K562 (cell line): ENCODE measurements at places on chromosomes 1 and 21.
A peak's percentile ranks its signal among the peaks of the same experiment; 100 is the strongest.

DNA sequence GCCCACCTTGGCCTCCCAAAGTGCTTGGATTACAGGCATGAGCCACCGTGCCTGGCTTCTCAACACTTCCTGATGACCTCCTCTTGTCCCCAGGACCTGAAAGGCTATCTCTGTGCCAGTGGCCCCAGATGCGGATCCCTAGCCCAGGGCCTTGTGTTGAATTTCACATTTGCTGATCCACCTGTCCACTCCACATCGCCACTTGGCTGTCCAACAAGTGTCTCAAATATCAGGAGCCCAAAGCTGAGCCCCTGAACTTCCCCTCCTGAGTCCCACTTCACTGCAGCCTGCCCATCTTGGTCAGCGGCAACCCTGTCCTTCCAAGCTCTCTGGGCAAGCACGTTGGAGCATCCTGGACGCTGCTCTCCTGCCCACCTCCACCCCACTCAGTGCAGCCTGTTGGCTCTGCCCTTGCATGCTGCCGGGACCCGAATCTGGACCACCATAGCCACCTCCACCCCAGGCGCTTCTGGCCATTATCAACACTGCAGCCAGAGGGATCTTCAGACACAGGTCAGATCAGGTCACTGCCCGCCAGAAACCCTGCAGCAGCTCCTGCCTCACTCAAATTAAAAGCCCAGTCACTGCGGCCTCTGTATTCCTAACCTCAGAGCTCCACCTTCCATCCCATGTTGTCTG lies 352.5 kb upstream of the VAMP3 start:
- no peak for DNase-seq

DNA sequence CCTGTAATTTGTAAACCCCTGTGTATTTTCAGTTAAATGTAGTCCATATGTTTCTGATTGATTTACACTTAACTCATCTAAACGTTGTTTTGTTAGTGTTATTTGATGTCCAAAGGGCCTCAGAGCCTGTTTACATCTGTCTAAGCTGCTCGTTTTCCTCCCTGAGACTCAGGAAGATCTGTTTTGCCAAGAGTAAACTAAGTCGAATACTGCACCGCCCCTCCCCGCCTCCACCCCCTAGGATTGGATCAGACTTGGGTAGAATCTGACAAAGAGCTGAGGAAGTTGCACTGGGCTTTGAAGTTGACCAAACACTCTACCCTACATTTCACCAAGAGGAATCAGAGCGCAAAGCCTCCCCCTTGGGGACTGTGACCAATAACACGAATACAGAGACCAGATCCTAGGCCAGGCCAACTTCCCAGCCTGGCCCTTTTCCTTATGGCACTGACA lies 206.9 kb upstream of the LMO4 start:
- DNase-seq = no peak

GRCh38 chr1:95233319-95233736 lies 682 bp upstream of the RWDD3 start:
- DNase-seq = no peak

- DNase-seq = peak; percentile 96
These were observed at the start of gene GOLPH3L for GRCh38 chr1:150696995-150697927. Gene GOLPH3L, minus strand, starts transcription at chr1:150697154. Its CDS starts 2,316 bp downstream, at chr1:150694838.

DNA sequence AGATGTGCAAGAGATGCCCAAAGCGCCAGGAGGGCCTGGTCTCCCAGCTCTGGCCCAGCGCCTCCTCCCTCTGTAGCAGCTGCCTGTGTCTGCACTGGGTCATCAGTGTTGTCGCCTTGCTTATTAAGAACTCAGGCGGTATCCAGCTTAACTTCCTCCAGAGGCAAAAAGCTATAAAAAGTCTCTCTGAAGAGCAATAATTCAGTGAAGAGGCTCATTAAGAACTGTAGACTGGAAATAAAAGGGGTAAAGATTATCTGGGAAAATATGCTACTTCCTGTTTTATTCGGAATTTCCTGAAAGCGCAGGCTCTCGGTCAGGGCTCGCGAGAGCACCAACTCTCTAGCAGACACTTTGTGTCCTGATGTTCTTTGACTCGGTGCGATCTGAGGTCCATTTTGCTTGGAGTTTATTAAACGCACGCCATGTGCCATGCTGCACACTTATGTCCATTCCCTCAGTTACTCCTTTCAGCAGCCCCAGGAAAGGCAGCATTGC lies 70.4 kb downstream of the MRPS6 start:
- no peak for DNase-seq

GRCh38 chr1:240475832-240476231 lies 136.1 kb downstream of the GREM2 start:
- no peak for DNase-seq

DNA sequence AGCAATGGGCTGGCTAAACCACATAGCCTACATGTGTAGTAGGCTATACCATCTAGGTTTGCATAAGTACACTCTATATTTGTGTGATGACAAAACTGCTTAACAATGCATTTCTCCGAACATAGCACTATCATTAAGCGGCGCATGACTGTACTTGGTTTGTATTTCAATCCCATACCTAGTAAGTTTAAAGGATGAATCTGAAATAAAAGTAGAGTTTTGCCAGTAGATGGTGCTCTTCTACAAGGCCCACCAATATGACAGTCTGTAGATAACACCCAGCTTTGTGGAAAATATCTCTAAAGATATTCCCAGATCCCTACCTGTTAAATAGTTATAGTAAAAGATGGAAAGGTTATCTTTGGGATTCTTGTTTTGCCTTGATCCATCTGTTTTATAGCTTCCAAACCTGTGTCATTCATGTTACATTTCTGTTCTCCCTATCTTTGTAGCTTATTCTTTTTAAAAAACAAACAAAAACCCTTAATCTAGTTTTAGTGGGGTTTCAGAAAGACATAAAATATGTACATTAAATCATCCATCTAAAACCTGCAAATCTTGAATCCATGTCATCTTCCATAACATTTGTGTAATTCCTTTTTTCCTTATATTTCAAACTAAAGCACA lies 33.9 kb upstream of the ASPM start:
- DNase-seq = peak; percentile 44

GRCh38 chr1:10738061-10739058 lies 58.1 kb downstream of the CASZ1 start:
- DNase-seq = no peak

DNA sequence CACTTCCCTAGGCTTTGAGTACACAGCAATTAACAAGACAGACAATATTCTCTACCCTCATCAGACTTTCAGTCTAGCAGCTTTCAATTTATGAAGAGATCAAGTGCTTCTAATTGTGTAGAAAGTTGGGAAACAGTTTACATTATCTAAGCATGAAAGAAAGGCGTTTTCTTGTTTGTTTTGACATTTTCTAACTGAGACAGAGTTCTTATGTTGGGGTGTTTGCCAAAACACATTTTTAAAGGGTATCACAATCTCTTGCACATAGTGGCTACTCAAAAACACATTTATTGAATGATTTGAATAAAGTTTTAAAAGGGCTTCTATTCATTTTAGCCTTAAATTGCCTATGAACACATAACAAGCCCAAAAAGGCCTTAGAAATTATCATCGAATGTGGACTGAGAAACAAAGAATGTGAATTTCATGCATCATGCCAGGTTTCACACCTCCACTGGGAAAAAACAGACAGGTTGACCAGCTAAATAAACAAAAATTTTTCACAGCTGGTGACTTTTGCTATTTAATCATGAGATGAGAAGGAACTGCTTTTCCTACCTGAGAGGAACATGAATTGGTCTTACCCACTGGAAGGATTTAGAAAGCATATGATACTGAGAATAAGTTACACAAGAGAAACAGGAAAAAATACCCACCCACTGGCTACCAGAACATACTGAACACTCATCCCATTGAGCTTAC lies 394.5 kb upstream of the PKN2 start:
- DNase-seq = no peak

DNA sequence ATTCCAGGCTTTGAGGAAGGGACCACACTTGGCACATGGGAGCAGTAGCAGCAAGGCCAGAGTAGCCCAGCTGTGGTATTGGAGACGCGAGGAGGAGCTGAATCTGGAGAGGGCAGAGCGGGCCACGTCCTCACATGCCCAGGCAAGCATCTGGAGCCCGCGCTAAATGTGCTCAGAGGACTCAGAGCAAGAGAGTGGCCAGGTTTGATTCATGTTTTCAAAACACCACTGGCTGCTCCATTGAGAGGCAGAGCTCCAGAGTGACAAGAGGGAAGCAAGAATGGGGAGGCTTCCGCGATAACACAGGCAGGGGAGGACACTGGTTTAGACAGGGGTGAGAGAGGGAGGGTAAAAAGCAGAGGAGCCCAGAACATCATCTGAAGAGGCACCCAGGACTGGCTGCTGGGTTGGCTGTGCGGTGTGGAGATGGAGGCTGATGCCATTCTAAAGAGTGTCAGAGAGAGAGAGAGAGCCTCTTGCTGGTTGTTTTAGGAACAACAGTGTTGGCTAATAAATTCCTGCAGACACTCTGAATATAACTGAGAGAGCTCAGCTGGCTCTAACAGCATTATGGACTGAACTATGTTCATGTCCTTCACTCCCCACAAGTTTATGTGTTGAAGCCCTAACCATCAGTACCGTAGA lies 32.3 kb downstream of the RCAN1 start:
- peak; percentile 31 for DNase-seq

DNA sequence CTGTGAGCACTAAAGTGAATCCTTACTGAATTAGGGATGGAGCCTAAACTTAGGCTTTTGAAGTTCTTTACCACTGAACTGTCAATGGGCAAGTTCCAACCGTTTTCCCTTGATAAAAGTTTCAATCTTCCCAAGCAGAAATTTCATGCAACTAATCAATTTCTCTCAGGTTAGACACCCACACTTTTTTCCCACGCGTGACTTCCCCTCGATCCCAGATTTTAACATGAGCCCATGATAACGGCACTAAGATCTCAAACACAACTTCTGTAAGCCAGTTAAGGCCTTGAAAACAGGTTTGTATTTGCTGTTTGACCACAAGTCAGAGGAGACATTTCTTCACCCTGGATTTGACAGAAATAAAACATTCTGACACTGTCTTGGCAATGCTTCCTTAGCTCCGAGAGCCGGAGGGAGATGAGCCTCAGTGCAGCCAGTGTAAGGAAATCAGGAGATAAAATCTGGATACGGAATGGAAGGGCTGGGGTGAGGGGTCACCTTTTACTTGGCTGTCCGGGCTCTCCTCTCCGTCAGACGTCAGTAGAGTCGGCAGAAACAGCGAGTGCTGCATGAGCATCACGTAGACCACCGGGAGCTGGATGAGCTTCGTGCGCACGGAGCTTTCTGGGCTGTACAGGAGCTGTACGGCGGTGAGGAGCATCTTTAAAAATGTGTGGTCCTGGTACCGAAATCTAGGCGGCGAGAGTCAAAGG lies 39.7 kb downstream of the MRAP start:
- DNase-seq = no peak

GRCh38 chr21:33763582-33763899 lies 121.2 kb downstream of the ITSN1 start:
- no peak for DNase-seq

GRCh38 chr1:7557301-7557891 lies 213.7 kb upstream of the VAMP3 start:
- DNase-seq = no peak

DNA sequence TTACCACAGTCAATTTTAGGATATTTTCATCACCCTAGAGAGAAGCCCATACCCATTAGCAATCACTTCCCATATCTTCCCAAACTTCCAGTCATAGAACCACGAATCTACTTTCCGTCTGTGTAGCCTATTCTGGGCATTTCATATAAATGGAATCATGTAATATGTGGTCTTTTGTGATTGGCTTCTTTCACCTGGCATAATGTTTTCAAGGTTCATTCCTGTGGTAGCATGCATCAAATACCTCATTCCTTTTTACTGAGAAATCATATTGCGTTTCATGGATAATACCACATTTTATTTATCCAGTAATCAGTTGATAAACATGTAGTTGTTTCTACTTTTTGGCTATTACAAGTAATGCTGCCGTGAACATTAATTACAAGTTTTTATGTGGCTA lies 21.5 kb downstream of the DESI2 start:
- DNase-seq = no peak

- no peak for DNase-seq
These were observed 31.1 kb upstream of the PEX10 start for GRCh38 chr1:2443277-2444137.

DNA sequence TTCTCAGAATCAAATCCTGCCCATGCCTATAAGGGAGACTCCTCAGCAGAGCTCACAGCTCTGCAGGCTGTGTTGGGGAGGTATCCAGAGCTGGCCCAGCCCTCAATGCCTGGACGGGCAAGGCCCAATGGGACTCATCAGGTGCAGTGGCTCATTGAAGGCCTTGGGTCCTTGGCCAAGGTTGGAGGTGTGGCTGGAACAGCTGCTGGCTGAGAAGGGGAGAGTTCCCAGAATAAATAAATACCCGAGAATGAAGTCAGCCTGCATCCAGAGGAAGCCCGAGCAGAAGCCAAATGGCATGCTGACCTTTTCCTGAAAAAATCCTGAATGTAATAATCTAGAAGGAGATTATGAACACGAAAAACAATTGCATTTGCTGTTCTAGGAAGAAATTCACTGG lies 25.2 kb upstream of the IKBKE start:
- no peak for DNase-seq
